ENCODE measurements at places on chromosomes 12 and 14.

DNA sequence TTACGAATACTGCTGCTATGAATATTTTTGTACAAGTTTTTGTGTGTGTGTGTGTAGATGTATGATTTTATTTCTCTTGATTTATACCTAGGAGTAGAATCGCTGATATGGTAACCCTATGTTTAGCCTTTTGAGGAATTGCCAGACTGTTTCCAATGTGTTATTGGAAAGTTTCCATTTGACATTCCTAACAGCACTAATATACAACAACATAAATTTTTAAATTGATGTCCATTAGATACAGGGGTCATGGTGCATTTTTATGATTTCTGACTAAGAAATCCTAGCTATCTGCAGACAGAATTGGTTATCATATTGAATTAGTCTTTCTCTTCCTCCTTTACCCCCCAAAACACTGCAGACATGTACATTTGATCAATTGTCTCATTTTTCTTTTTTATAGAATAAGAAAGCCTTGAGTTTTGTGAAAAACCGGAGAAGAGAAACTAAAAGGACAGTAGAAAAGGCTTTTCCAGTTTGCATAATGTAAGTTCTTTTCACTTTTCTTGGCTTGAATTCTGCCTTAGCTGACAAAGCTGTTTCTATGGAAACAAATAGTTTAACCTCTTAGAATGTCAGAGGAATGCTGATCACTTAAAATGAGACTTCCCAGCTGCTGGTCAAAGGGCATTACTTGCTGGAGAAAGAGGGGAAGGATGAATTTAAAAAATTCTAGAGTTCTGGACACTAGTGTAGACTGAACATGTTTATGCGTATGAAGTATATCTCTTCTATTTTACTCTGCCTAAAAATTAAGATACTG is 28.2 kb downstream of the PALS1 start:
- no peak for DNase-seq

GRCh38 chr14:51455041-51455835 is 196.5 kb upstream of the FRMD6 start:
- no peak for DNase-seq

GRCh38 chr14:75561013-75561432 is 17.4 kb upstream of the FLVCR2 start:
- DNase-seq: peak; percentile 66

DNA sequence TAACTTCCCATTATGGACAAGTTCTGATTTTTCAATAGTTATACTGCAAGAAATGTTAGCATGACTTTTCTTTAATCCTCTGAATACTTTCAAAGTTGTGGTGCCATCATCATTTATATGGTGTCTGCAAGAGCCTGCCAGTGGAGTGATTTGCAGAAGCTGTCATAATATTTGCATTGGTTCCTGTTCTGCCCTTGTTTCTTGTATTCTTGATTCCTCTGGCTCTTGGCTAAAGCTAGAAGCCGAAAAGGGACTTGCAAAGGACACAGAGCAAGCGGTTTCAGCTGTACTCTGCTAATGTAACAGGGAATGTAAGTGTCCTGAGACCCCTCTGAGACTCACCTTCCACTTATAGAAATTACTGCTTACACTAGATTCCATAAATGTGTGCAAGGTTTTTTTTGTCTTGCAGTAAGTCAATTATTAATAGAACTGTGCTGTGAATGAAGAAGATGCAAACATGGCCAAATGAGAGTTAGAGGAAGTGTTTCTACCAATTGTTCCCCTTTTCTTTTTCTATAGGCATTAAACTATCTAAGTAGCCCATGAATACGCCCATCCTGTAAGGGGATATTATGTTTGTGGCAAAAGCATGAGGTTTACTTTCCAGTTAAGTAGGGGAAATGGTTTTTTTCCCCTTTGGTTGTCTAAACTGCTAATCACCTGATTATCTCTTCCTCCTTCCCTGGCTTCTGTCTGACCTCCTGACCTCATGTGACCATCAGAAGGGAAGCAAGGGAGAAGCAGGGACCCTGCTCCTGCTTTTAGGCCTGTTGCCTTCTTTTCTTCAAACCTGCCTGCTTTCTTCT is 5.3 kb downstream of the DYRK4 start:
- no peak for DNase-seq

DNA sequence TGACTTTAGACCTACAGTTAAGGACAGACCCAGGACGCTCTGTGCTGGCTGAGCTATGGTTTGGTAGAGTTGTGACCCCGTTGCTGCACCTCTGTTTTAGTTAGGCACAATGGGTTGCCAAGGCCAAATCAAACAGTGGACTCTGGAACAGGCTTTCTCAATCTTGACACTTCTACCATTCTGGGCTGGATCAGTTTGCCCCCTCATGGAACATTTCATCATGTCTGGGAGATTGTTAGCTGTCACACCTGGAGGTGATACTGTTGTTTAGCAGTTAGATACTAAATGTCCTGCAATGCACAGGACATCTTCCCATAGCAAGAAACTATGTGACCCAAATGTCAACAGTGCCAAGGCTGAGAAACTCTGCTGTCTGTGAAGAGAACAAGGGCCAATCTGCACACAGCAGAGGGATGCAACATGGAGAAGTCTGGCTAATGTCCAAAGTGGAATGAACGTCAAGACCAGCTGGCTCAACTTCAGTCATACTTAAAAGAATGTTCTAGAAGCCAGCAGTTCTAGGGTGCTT is 65.6 kb upstream of the DICER1 start:
- no peak for DNase-seq

DNA sequence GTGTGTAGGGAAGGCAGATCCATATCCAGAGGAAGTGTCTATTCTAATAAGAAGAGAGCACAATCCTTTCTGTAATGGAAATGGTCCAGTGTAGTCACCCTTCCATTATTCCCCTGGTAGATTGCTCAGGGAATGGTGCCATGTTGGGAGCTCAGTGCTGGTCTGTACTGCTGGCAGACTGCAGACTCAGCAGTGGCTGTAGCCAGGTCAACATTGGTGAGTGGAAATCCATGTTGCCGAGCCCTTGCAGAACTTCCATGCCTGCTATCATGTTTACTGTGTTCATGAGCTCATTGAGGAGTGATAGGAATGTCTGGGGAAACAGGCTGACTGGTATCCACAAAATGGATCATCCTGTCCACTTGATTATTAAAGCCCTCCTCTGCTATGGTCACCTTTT is 128.7 kb downstream of the MIPOL1 start:
- no peak for DNase-seq

DNA sequence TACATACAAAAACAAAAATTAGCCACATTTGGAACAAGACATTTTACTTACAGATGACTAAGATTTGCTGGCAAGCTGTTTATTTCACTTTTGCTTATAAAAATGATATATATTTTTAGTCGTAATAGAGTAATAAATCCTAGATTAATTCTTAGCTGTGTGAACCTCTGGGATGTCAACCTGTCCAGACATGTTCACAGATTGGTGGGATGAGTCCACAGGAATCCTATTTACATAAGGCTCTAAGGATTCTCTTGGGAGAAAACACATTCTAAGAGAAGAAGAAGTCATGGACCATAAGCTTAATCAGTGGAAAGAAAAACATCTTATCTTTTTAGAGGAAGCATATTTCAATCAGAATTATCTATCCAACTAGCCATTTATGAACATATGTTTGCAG is 797.4 kb downstream of the C12orf50 start:
- DNase-seq: no peak

GRCh38 chr12:73341559-73342247 is 1069.5 kb downstream of the TRHDE start:
- no peak for DNase-seq

GRCh38 chr14:90534091-90534837 is 137.4 kb downstream of the CALM1 start:
- no peak for DNase-seq

GRCh38 chr14:79544698-79545070 is 666.6 kb downstream of the DIO2 start:
- no peak for DNase-seq

DNA sequence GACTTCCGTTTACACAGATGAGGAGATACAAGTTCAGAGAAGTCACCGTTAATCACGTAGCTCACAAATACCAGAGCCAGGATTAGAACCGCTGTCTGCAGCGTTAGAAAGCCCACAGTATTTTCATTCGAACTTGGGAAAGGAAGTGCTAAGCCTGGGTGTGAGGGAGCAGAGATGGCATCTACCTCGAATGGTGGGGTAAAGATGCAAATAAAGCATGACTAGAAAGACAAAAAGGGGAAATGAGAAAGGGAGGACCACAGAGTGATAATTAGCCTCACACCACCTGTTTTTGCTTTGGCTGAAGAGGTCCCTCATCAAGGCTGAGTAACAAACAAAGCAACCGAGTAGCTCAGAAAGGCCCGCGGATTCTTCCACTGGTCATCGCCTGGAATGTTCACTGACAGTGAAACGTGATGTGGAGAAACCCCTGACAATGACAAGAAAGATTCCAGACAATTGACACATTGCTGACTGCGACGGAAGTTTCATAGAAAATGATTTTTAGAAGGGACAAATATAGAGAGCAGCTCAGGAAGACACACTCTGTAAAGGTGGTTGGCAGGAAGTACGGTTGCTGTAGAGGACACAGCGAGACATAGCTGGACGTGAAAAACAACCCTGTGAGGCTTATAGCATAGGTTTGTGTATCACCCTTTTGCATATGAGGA is 31.5 kb upstream of the BHLHE41 start:
- DNase-seq: no peak

- no peak for DNase-seq
These were observed 313.6 kb downstream of the ZFP36L1 start for GRCh38 chr14:68479247-68479646.

DNA sequence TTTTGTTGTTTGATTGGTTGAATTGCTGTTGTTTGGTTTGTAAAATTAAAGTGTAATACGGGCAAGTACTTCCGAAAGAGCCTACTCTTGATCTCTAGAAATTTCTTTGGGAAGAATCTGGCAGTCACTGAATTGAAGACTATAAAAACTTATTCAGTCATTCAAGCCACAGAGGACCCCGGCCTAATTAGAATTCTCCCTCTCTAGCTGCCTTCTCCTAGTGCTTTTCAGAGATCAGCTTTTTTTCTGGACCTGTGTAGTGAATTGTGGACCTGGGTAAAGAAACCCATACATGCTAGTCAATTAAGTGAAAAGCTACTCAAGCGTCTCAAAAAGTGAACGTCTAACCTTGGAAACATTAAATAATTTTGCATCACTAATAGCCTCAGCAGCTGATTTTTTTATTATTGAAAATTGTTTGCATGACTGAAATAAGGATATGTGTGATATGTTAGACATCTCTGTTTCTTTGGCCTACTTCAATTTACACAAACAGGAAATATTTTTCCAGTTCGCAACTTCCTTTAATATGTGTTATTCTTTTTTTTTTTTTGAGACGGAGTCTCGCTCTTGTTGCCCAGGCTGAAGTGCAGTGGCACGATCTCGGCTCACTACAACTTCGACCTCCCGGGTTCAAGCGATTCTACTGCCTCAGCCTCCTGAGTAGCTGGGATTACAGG is 27.2 kb downstream of the EFCAB11 start:
- no peak for DNase-seq

DNA sequence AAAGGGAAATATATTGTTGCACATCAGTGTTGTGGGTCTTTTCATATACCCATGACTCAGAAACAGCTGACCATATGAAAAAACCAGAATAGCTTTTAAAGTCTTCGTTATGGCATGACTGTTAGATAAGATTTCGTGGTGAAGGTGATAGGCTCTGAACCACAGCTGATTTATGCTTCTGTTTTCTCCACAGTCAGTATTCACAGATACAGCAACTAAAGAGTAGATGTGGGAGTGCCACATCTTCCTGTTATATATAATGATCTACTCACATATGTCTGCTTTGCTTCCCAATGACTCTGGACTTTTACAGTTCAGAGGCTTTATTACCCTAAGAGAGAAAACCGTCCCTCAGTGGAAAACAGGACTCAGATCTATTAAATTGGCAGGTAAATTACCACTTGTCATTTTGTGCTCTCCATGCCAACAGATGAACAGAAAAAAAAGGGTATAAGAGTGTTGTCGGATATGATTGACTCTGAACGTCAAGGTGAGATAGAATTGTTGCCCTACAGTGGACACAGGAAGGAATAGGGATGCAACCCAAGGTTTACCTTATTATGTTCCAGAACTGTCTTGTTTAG is 1037.1 kb downstream of the GALC start:
- no peak for DNase-seq

- no peak for DNase-seq
These were observed 995.4 kb downstream of the NRXN3 start for GRCh38 chr14:79165471-79166090.

GRCh38 chr12:8698132-8698851 is 501 bp downstream of the RIMKLB start:
- DNase-seq: peak; percentile 55

Data from NCI-H187 (cell line).